ENCODE measurements at places on chromosomes 5 and 9.

GRCh38 chr9:3858961-3859360 lies 333.2 kb upstream of the RFX3 start:
- no peak for DNase-seq

DNA sequence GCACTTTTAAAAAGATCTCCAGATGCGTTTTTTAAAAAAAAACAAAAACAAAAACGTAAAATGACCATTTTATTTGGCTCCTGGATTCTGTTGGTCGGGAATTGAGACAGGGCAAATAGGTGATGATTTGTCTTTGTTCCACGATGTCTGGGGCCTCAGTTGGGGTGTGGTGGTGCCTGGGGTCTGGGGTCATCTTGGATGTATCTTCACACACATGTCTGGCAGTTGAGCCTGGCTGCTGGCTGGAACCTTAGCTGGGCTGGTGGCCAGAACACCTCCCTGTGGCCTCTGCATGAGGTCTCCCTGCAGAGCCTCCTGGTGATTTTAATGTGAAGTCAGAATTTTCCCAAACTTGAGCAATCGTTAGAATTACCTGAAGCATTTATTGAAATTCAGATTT lies 42.5 kb upstream of the BASP1 start:
- DNase-seq = no peak

GRCh38 chr5:150158170-150158949 lies 2.7 kb upstream of the PDGFRB start:
- DNase-seq = no peak

GRCh38 chr9:112841261-112841660 lies 49.4 kb downstream of the SLC46A2 start:
- DNase-seq = no peak

DNA sequence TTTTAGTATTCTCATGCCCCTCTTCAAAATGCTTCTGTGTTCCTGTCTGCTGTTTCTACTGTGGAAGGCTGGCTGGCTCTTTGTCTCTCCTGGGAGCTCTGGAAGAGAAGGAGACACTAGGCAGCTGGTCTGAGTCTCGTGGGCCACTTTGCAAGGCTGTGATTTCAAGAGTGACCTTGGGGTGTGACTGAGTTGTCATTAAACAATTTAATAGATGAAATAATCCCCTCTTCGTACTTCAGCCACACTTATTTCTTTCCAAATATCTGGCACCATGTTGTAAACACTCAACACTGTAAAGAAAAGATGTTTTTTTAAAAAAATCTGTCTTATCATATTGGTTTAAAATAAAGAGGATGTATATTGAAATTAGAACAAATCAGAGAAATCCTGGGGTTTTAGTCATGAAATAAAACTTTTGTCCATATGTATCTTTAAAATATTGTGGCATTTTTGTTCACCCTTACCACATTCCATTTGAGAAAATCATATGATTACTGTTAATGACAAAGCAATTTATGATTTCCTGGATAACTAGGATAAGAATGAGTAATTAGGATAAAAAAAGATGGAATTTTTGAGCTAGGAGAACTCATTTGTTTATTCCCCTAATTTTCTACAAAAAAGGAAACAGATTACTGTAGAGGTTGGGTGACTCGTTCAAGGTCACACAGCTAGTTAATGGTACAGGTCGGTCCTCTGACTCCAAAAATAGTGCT lies 200.8 kb downstream of the MAT2B start:
- DNase-seq = no peak

DNA sequence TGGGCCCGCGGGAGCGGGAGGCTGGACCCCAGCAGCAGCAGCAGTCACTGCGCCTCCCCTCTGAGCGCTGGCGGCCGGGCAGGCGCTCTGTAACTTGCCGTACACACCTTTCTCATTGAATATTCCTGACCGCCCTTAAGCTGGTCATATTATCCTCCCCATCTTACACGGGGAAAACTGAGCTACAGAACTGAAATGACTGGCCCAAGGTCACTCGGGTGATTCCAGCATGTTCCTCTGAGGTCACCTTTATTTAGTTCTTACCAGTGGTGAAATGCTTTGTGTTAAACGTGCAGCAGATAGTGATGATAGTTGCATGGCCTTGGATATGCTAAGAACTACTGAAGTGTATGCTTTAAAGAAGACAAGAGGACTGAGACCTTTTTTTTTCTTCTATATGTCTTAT lies 607 bp downstream of the UQCRQ start:
- no peak for DNase-seq

- DNase-seq = no peak
Observed at GRCh38 chr5:102737805-102738469, 17.2 kb upstream of the PAM start.

GRCh38 chr5:54981928-54982327 lies 3.5 kb downstream of the ESM1 start:
- DNase-seq = no peak

DNA sequence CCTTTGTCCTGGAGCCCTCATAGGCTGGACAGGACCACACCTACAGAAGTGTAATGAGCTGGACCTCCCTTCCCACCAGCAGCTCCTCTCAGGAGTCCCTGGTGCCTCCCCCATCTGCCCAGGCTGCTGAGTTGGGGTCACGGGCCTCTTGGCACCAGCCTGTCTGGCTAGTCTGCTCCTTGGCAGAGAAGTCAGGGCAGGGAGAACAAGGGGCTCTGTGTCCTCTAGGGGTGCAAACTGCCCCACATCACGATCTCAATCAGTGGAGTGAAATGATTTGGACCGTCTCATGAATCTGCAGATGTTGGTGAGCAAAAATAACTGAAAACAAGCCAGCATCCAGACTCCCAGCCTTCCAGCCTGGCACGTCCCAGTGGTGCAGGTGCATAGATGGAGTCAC lies 14.9 kb upstream of the GFPT2 start:
- no peak for DNase-seq

DNA sequence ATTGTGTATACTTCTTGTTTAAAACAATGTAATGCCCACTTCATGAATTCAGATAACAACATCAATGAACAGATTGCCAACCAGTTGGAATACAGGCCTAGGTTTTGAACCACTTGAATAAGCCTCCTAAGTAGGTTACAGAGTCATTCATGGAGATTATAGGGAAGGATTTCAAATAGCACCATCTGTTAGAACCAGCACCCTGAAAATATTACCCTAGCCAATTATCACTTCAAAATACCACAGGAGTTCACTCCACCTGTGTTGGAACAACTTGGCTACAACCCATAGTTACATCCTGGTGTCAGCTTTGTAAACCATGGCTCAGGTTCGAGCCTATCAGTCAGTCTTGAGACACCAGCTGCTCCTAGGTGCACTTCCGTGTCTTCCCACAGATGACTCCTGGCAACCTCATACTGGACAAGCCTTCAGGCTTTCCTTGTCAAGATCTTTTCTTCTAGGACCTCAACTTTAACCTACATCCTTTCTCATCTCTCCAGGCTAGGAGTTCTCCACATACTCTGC lies 350.0 kb downstream of the DEPDC1B start:
- DNase-seq = no peak

DNA sequence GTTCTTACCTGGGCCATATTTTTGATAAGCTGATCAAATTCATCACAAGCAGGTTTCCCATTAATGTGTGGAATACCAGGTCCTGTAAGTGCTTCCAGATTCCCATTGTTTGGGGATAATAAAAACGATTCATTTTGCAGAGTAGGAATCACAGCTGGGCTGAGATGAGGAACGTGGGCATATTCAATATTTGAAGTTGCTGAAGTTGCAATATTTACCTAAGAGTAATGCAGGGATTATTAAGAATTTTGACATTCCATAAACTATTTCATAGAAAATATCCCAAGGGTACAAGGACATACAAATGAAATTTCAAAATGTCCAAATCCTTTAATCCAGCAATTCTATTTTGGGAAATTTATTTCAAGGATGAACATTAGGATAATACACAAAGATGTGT lies 55.1 kb downstream of the MPDZ start:
- no peak for DNase-seq

- no peak for DNase-seq
Observed at GRCh38 chr9:35333551-35333950, 156.4 kb upstream of the RUSC2 start.

DNA sequence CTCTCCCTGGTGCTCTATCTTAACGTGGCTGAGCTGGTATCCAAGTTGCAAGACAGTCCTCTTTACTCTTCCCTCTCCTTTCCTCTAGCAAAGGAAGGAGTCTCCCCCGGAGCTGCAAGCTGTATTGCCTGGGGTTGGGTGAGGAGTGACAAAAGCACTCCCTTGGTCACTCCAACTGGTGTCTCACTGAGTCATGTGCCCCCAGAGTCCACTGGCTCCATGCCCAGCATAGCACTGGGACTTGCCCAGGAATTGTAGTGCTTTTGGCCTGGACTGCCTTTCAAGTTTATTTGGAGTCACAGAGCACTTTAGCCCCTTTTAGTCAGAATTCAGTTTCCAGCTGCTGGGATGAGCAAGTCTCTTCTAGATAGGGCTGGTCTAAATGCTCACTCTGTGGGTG lies 82.6 kb upstream of the FST start:
- DNase-seq = no peak

DNA sequence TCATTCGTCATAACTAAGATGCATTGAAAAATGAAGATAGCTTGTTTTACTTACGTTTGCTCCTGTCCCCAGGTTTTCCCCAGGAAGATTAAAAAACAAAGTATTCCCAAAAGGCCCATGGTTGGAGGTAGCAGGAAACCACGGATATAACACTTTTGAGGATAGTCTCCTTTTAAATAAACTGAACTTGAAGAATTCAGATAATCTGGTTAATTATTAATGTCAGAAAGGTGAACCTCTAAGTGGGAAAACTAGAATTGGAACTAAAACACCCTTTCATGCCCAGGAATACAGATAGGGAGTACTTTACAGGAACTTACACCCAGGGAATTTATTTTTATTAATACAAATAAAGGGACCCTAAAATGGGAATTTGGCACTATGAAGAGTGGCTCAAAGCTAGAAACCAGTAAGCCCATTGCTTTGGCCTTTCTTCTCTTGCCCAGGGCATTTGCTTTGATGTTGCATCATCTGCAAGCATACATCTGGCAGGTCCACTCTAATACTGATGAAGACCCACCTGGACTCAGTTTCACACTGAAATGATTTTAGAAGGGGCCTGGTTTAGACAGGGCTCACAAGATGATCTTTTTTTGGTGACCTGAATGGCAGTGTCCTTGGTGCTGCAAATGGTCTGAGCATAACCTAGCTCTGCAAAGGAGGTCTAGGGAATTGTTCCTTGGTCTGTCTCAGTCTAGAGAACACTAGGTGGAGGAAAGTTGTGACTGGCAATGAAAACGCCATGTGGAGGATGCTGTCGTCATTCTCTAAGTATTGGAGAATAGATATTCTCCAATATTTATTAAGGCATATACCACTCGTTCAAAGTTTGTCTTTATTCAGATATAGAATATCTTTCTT lies at the start of gene C5:
C5 (minus strand) TSS at position 148 of the 861 bp plus-strand sequence; CDS start at position 119, 29 bp downstream.
- DNase-seq = no peak

DNA sequence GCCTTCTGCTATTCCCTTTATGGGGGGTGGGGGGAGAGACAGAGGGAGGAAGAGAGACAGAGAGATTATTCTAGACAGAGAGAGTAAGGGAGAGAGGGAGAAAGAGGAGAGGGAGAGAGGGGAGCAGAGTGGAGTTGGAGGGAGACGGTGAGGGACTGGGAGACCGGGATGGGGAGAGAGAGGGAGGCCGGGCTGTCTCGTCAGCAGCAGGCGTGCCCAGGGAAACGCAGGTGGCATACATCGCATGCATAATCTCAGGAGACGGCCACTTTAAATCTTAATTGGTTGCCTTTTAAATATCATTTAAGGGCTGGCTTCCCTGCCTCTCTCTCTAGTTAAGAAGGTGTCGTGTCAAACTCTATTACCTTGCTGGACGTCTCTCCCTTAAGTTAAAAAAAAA lies 8.4 kb downstream of the IRX4 start:
- no peak for DNase-seq

DNA sequence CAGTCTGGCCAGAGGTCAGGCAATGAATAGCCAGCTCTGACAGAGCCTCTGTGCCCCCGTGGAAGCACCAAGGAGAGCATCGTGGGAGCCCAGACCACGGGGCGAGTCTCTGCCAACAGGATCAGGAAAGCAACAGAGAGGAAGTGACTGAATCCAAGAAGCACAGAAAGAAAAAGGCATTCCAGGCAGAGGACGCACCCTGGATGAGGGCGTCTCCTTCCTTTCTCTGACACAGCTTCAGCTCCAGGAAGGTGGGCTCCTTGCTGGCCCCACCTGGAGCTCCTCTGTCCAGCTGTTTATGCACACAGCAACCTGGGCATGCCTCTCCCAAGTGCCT lies 16.6 kb downstream of the HK3 start:
- no peak for DNase-seq

DNA sequence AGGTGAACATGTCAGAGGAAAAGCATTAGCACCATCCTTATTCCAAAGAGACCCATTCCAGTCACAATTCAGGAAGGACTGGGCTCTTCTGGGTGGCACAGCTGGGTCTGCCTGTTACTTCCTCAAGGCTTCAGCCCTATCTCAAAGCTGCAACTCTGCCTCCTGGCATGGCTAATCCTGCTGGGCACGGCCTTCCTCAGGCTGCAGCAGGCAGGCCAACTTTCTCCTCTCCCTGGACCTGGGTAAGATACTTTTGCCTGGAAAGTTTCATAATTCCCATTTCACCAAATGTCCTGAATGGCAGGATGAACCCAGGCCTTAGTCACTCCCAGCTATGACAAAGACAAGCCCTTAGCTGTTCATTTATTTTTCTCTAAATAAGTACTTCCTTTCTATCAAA lies 50.1 kb downstream of the MACROH2A1 start:
- no peak for DNase-seq

- peak; percentile 41 for DNase-seq
Observed at GRCh38 chr9:79026316-79026715, 545.4 kb upstream of the TLE4 start.

DNA sequence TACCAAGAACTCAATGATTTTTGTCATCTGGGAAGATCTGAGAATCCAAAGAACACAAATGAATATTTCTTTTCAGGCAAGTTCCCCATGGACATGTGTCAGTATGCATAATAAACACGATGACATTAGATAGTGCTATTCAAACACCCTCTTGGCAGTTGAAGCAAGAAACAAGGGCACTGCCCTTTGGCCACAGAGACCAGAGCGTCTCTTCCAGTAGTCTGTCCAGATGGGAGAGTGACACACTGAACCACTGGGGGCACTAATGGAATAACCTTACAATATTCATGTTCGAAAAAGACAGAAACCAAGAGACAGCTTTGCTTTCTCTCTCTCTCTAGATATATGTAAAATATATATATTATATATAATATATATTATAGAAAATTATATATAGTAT lies 301.9 kb downstream of the CTNND2 start:
- no peak for DNase-seq

- DNase-seq = no peak
Observed at GRCh38 chr5:178462816-178463215, 127.4 kb downstream of the COL23A1 start.

DNA sequence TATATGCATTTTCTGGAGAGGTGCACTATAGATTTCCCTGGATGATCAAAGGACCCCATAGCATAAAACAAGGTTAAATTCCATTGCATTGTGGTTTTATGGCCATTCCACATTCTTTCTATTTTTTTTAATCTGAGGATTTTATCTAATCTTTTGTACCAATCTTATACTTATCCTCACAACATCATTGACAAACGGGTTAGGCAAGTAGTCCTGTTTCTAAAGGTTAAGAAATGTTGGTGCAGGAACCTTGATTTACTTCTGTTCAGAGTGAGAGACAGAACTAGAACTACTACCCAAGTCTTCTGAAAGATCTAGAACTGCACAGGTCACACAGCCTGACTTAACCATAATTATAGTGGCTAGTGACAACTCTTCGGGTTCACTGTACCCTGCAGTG lies 5.7 kb upstream of the DAB2 start:
- no peak for DNase-seq

Measured in GM12878 (cell line).